Vagina (tissue), 2 donors: ENCODE measurements at places on chromosomes 3 and 15. TPM values are rescaled to one million over a fixed set of nuclear protein-coding genes. Genes with fewer than 3 reads are reported as not detected.

STRA6 gene
- 0.98 TPM for total RNA-seq

C2CD4A gene
- not detected for total RNA-seq

TRH gene
- total RNA-seq: 1.2 TPM

PLS1 gene
- 3.9 TPM for total RNA-seq

SOX14 gene
- not detected for total RNA-seq

DNA sequence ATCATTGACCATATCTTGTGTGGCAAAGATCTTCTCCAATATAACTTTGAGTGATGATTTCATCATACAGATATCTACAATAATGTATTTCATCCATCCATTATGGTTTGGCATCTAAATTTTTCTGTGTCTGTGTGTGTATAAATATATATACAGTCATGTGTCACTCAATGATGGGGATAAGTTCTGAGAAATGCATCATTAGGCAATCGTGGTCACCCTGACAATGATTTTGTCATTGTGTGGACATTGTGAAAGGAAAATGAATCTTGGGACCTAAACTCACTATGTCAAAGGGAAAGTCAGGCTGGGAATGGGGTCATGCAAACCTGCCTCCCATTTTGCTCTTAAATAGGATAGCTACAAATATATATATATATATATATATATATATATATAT, 12.4 kb downstream of the CFAP161 start:
- no peaks in the 10 kb centered on the region for H3K27me3 ChIP-seq
- no peak overlapping the region for H3K4me3 ChIP-seq
- H3K27ac ChIP-seq: no peak overlapping the region
- no peaks in the 10 kb centered on the region for H3K36me3 ChIP-seq
- no peaks in the 10 kb centered on the region for H3K4me1 ChIP-seq

GRCh38 chr3:39808467-39809180, 785 bp upstream of the MYRIP start:
- no peak for DNase-seq
- H3K4me1 ChIP-seq: peaks cover 10% of the 10 kb centered on the region
- H3K36me3 ChIP-seq: no peaks in the 10 kb centered on the region
- H3K27me3 ChIP-seq: no peaks in the 10 kb centered on the region

DNA sequence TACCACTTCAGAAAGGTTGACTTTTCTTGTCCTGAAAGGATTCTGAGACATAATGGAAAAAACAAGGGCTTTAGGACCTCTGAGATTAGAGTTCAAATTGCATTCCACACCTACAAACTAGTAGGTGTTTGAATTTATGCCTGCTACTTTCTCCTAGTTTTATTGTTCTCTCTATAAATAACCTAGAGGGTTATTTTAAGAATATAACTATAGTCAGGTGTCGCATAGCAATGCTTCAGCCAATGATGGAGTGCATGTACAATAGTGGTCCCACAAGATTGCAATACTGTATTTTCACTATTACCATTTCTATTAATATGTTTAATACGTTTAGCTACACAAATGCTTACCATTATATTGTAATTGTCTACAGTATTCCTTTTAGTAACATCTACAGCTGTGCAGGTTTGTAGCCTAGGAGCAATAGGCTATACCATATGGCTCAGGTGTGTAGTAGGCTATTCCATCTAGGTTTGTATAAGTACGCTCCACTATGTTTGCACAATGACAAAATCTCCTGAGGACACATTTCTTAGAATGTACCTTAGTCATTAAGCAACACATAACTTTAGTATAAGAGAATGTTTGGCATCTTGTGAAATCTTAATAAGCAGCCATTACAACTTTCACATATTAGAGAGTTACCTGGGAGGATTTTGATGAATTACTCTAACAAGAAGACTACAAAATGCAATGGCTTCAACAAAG, 1352.5 kb downstream of the ZPLD1 start:
- DNase-seq: no peak
- no peak overlapping the region for H3K4me3 ChIP-seq
- H3K27me3 ChIP-seq: no peaks in the 10 kb centered on the region
- H3K4me1 ChIP-seq: no peaks in the 10 kb centered on the region
- no peaks in the 10 kb centered on the region for H3K36me3 ChIP-seq
- H3K27ac ChIP-seq: no peak overlapping the region

GRCh38 chr15:64148168-64148567, 3.4 kb upstream of the SNX22 start:
- no peaks in the 10 kb centered on the region for H3K36me3 ChIP-seq
- no peak overlapping the region for H3K27ac ChIP-seq
- no peak for DNase-seq
- H3K4me3 ChIP-seq: no peak overlapping the region

DNA sequence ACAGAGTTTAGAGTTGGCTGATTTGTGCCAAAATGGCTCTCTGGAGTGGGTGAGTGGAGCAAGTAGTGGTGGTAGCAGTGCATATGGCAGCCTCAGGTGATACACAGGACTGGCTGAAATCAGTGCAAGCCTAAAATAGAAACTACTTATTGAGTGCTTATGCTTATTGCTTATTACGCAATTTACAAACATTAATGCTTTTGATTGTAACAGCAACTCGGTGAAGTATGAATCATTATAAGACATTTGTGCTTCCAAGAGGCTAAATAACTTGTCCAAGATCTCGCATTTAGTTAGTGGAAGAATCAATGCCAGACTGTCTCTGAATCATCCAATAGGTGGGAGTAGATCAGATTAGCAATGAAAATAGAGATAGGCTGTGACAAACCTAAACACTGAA, 353.8 kb downstream of the NAALADL2 start:
- no peaks in the 10 kb centered on the region for H3K36me3 ChIP-seq
- no peak for DNase-seq
- peaks cover 4% of the 10 kb centered on the region for H3K4me1 ChIP-seq
- no peak overlapping the region for H3K27ac ChIP-seq
